ENCODE measurements at places on chromosomes 1 and 21.

DNA sequence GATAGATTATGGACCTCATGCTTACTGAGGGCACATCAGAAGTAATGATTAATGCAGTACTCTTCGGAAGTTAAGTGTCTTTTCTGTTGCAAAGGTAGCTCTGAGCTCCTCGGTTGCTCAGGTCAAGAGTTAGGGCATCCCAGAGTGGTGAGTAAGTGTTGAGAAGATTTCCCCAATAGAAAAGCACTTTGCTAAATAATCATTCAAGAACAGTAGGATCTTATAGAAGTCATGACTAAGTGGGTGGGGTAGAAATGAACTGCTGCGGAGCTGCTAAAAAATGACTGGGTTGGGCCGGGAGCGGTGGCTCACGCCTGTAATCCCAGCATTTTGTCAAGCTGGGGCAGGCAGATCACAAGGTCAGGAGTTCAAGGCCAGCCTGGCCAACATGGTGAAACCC is 648.6 kb upstream of the CAMK1G start:
- DNase-seq: no peak

DNA sequence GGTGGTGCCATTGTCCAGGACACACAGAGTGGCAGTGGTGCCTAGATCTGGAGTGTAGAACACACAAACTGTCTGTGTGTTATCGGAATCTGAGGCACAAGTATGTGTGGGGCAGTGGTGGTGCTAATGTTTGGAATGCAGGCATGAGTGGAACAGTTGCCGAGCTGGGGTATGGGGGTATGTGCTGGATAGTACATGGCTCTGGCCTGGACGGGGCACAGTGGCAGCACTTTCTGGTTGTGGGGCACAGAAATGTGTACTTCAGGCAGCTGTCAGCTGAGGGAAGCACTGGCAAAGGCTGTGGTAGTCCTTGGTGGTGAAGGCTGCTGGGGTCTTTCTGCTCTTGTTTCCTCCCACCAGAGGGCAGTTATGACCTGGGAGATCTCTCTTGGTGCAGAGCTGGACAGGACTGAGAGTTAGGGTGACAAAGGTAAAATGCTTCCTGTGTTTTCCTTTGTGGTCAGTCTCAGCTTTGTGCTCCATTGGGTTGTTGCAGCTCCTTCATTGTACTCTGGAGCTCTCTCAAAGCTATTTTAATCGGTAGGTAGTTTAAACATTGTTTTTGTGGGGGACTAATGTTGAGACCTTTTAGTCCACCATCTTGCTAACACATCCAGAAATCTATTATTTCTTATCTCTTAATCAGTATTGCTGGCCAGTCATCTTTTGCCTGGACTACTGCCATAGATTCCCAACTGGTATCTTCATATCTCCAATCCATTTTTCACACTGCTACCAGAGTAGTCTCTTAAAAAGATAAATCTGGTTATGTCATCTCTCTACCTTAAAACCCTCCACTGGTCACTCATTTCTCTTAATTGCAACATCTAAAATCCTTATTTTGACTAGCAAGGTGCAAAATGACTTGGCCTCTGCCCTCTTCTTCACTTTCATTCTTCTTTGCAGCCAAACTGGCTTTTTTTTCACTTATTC is 83.9 kb upstream of the NBPF4 start:
- DNase-seq: no peak

- no peak for DNase-seq
These were observed 81.8 kb upstream of the WARS2 start for GRCh38 chr1:119222271-119222670.

DNA sequence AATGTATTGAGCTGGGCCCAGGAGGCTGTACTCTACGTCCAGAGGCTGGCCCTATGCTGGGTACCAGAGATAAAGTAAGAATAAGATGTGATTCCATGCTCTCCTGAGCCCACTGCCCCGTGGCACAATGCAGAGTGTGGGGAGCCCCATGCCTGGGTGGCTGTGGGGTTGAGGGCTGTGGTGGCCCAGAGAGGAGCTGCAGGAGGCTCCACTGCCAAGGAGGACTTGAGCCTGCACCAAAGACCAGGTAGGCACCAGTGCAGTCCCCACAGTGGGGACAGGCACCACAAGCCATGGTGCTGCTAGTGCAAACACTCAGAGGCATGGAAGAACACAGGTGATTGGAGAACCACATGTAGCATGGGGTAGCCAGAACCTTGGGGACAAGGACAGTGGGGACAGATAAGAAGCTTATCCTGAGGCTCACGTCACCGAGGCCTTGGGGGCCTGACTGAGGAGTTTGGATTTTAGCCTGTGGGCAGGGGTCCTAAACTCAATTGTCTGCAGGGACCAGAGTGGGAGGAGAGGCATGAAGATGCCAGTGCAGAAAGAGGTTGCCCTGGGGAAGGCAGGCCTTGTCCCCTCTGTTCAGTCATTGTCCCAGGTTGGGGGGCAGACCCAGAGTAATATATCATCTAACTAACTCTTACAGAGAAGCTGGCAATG is 21.9 kb upstream of the EPS8L3 start:
- DNase-seq: no peak

DNA sequence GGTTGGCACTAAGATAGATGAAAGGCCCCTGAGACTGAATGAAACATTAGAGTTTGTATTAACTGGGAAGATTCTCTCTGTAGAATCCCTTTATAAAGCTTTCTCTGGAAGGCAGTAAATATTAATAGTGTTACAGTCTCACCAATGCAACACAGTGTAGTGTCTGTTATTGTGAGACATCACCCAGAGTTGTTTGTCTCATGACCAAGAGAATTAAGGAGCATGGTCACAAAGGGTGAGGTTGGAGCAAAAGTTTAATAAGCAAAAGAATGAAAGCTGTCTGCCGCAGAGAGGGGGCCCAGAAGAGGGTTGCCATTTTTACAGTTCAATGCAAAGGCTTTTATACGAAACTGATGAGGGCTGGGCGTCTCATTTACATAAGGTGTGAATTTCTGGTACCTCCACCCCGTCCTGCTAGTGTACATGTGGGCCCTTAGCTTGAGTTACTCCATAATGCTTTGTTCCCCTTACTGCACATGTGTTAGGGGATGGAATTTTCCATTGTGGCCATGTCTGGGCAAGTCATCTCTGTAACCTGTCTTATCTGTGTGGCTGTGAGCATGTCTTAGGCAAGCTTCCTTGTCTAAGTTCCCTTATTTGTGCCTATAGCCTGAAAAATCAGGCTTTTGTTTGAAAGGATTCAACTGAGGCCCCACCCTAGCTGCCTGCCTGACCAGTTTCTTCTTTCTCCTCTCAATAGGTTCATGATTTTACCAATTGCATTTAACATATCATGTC is 184.1 kb downstream of the RASAL2 start:
- no peak for DNase-seq

DNA sequence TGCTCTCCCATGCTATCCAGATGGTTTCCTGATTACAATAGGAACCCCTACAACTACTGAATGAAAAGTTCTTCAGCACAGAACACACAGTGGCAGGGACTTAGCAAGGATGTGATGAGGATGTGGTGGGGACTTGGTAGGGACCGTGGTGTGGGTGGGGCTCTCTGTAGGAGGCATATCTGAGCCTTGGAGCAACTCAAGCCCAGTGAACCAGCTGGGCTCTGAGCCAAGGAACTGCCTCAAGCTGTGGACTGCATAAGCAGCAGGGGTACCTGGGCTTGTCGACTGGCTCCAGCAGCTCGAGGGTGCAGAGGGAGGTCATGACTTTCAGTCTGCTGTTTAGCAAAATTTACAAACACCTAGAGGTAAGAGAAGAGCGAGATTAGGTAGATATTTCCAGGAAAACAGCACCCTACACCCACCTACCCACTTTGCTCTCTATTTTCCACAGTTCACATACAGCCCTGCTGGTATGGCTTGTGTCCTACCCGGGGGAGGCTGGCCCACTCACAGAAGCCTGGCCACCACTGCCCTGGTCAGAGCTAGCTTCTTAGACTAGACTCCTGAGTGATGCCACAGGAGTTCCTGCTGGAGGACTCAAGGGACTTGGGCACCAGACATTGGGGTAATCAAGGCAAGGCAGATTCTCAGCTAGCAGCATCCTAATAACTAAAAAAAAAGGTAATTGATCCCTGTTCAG is 86.8 kb upstream of the GCLM start:
- DNase-seq: no peak

DNA sequence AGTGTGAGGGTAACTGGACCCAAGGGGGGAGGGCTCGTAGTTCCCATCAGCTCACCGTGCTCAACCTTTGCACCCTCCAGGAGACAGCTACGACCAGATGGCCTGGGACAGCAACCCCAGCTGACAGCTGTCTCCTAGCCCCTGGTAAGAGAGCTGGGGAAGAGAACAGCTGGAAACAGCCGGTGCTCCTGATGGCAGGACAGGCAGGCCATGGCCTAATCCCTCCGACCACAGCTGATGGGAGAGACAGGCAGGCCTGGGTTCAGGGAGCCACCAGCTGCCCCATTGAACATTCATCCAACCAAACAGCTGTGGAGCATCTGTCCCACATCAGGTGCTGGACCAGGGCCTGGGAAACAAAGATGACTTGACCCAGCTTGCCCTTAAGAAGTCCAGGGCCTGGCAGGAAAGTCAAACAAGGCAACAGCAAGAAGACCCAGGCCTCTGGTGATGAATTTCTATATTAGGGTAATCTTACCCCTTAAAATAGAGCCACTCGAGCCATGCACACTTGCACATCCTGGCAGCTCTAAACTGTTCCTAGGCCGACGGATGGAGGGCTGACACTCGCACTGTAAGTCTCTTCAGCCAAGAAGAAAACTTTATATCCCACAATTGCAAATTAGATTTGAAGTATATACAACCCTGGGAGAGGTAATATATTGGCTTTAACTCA is 12.2 kb downstream of the OLFML2B start:
- no peak for DNase-seq

DNA sequence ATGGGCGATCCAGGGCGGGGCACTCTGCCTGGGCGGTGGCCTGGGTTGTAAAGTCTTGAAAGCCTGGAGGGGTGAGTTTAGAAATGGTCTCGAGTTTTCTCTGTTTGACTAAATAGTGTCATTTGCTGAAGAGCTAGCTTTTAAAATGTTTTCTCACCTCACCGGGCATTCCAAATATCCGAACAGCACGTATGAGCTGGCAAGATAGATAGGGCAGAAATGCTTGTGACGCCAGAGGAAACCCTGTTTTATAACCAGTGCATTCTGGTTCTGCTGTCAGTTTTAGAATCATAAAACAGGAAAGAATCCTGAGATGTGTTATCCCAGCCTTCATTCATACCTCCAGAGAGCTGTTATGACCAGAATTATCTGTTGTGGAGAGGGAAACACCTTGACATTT is 725 bp downstream of the RTCA start:
- no peak for DNase-seq

GRCh38 chr1:225919906-225920305 is 4.1 kb downstream of the PYCR2 start:
- DNase-seq: no peak

DNA sequence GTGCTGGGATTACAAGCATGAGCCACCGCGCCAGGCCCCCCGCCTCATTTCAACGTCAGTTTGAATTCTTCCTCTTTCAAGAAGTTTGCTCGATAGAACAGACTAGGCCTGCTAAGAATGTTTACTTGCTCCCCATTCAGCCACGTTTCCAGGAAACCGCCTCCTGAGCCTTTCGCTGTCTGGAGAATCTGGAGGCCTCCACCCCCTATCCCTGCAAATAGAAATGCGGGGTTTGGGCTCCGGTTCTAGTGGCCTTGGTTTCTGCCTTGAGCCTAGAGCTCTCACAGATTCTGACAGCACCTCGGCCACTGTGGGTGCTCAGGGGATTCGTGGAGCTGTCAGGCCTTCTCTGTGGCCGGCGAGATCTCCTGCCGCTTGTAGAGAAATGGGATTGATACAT is 84.3 kb downstream of the UBIAD1 start:
- no peak for DNase-seq

Measured in right renal cortex interstitium (tissue), 3 donors.